CD4-positive, alpha-beta T cell treated with Interleukin-10 for 1 hour (primary cell): ENCODE measurements at places on chromosomes 12 and 14.
A peak's percentile ranks its signal among the peaks of the same experiment; 100 is the strongest.

DNA sequence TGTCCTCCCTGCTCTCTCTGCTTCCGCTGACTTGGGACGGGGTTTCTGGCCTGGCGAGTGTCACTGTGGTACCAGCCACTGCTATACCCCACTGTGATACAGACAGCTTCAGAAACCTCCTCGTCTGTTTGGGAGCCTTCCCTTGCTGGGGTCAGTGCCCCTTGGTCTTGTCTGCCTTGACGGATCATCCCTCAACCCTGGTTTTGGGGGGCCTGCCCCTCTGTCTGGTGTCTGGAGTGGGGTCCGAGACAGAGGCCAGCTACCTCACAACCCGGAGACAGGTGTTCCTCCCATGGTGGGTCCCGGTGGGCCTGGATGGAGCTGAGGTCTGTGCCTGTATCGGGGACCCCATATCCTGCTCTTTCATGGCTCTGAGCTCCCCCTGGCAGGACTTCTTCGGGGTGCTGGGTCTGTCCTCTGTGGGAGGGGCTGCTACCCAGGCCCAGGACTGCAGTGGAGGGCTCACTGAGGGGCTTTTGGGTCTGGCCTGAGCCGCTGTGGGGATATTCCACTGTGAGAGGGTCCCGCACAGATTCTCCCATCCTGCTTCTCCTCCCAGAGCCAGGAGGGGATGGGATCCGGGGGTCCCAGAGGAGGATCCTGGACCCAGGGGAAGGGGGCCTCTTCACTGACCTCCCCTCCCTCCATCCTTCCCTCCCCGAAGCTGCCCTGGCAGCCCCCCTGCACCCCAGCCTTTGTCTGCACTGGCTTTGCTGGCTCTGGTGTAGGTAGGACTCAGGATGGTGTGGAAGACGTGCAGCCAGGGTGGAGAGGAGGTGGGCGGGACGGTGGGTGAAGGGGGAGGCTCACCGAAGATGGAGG, 365.5 kb downstream of the TMEM121 start:
- DNase-seq = no peak

DNA sequence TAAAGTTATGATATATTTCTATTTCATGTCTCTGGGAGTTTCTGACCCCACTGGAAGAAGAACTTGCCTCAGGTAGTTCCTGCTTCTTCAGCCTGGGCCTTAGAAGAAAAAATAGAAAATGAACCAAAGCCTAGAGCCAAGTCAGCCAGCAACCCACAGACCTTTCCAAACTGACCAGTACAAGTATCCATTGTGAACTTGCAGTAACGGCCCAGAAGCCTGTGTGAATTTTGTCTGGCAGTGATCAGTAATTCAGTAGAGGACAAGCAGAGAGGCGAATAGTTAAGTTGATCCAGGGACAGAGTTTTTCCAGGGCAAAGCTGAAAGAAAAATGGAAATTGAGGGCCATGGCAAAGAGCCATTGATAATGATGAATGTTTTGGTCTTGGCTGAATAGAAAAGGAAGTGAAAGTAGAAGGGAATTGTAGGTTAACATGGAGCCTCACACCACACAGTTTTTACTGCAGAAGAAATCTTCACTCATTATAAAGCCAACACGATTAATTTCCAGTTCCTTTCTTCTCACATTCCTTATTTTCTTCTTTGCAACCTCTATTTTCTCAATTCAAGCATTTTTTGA, 311.8 kb downstream of the BTG1 start:
- DNase-seq = no peak

DNA sequence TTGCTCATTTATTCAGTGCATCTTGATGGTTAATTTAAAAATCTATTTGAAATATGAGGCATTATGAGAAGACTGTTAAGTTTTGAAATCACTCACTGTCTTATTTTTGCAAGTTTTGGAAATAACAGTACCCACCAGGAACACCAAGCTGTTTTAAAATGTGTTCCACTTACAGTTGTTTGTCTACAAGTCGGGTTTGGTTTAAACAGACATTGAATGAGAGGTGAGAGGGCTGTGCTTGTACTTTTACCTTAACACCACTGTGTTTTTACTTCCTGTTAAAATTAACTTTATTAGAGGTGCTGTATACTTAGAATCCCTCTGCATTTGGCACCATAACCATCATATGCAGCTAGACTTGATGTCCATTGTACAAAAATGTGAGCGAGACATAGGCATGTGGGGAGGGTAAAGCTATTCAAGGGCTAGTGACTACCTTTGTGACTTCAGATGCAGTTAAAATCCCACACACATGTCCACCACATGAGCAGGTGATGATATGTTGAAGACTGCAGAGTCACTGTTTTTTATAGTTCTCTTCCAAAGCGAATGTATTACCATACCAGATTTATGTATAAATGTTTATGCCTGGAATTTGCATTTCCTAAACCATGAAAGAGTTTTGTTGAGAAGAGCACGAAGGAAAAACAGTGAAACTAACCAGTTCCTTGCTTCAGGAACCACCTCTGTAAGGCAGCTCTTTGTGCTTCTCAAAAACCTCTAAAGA, 12.9 kb downstream of the ELK3 start:
- no peak for DNase-seq

- DNase-seq = no peak
Measured at GRCh38 chr12:31887109-31887811, 72.0 kb upstream of the RESF1 start.

GRCh38 chr12:52156757-52157565, 34.9 kb downstream of the KRT80 start:
- DNase-seq = peak; percentile 78

- no peak for DNase-seq
Measured at GRCh38 chr12:124493809-124494750, 73.3 kb downstream of the NCOR2 start.

DNA sequence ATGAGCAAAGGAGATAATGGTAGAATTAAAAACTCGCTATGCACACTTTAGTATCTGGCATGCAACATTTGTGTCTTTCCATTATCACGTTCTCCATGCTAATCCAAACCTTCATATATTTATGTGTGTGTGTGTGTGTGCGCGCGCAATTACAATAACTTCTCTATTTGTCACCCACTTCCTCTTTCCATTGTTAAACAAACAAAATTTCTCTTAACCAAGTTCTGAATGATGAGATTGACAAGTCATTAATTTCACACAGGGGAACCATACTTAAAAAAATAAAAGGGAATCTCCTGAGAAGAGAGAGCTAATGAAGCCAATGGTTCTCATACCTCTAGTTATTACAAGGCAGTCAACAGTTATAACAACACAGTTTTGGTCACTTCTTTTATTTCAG, 575.9 kb upstream of the MDGA2 start:
- no peak for DNase-seq
